GM19239 (cell line): ENCODE measurements at places on chromosomes 12 and 14.

DNA sequence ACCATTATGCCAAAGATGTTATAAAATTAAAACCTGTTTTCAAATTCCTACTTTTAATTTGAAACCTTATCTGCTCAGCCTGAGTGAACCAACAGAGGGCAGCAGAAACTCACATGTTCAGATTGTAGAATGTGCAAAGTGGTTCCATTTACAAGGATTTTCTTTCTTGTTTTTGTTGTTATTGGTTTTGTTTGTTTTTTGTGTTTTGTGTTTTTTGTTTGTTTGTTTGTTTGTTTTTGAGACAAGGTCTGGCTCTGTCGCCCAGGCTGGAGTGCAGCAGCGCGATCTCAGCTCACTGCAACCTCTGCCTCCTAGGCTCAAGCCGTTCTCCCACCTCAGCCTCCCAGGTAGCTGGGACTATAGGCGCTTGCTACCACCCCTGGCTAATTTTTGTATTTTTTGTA is 22.8 kb upstream of the GARIN2 start:
- no peak for DNase-seq

GRCh38 chr12:18810537-18811253 is 72.8 kb downstream of the CAPZA3 start:
- DNase-seq = no peak

GRCh38 chr12:19388131-19388549 is 51.2 kb upstream of the AEBP2 start:
- DNase-seq = no peak

DNA sequence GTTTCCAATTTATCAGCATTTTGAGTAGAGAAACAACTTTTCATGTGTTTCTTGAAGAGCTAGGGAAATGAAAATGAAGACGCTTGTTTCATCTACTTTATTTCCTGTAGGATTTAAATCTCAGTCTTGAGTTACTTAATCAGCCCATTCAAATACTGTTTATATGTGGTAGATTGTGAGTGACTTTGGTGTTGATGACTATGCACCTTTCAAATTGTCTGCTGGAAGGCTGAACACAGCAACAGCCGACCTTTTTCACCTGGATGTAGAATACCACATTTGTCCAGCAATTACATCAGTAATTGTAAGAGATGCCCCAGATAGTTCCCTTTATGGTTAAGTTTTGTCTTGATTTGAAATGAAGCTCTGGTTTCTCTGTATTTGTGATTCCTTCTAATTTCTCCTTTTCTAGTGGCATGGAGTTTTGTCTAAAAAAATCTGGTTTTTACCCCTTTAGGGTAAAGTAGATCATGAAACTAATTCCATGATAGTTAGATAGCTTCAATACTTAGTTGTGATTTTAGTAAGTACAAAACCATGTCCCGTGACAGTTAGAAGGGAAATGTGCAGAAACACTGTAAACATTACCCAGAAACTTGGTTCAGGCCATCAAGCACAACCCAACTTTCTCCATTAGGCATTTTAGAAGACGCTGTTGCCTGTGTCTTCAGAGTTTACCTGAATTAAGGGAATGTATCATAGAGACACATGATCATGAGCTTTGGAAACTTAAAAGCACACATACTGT is 165.0 kb downstream of the SRGAP1 start:
- no peak for DNase-seq

- no peak for DNase-seq
These were observed 67.3 kb upstream of the ANO6 start for GRCh38 chr12:45148619-45149018.

DNA sequence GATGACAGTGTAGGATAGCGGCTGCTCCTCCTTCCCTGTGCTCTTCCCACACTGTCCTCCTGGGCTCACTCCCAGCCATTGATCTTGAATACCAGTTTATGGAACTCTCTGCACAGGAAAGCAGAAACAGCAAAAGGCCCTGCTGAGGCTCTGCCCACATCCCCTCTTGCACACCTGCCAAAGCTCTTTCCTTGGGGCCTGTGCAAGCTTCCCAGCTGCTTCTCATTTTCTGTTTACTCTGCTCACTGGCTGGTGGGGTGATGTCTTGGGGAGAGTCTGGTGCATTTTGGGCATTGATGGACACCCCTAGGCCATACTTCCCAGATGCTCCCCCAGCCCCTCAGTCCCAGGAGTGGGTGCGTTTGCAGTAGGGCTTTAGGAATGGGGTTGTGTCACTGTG is 361.8 kb downstream of the TMEM121 start:
- DNase-seq = no peak

- DNase-seq = no peak
These were observed 156.0 kb downstream of the SAMD4A start for GRCh38 chr14:54722791-54723432.

- DNase-seq = no peak
These were observed 315.4 kb upstream of the KITLG start for GRCh38 chr12:88895634-88896033.

DNA sequence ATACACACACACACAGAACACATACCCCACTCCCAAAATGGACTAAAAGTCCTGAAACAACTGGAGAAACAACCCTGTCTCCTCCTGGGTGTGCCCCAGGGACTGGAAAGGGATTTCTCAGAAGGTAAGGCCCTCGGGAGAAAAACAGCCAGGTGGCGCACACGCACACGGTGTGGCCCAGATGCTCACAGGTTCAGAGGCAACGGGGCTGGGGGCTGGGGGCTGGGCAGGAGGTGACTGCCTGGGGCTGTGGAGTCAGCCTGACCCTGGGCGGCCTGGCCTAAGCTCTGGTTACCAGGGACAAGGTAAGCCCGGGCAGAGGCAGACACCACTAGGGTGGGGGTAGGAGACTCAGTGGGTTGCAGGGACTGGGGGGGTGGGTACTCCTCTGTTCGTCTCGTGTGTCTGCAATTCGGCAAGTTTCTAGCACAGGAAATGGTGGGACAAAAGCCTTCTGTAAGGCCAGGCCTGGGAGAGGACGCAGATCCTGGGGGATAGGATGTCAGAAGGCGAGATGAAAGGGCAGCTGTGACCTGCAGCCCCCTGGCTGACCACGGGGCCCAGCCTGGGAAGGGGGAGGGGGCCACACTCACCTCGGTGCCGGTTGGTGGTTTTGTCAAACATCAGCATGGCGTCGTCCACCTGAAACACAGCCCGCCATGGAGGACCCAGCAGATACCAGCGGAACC is 10.4 kb downstream of the MSI1 start:
- no peak for DNase-seq

- DNase-seq = no peak
These were observed 90.1 kb downstream of the RPAP3 start for GRCh38 chr12:47615711-47616110.

DNA sequence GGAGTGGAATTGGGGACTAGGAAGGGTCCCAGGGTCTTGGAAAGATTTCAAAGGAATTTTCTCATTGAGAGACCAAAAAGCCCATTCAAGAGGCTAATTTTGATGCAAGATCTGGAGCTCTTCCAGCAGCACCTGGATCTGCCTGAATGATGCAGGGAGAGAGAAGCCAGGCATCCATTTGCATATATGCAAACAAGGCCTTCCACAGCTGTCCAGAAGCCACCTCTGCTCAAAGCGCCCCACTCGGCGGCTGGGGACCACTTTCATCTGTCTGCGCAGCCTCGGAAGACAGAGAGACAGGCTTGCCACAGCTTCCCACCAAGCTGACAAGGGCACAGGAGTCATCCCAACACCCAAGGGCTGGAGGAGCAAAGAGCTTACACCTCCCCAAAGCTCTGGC is 295.6 kb downstream of the DPF3 start:
- peak; percentile 21 for DNase-seq

DNA sequence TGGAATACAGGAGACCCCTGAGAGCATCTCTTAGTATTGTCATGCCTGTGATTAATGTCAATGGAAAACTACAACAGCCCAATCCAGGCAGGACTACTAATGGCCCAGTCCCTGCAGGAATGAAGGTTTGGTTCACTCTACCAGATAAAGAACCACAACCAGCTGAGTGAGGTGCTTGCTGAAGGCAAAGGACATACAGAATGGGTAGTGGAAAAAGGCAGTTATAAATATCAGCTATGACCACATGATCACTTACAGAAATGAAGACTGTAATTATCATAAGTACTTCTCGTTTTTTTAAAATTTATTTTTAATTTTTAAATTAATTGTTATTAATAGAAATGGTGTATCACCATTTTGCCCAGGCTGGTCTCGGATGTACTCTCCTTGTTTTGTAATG is 17.2 kb upstream of the LPCAT3 start:
- no peak for DNase-seq

DNA sequence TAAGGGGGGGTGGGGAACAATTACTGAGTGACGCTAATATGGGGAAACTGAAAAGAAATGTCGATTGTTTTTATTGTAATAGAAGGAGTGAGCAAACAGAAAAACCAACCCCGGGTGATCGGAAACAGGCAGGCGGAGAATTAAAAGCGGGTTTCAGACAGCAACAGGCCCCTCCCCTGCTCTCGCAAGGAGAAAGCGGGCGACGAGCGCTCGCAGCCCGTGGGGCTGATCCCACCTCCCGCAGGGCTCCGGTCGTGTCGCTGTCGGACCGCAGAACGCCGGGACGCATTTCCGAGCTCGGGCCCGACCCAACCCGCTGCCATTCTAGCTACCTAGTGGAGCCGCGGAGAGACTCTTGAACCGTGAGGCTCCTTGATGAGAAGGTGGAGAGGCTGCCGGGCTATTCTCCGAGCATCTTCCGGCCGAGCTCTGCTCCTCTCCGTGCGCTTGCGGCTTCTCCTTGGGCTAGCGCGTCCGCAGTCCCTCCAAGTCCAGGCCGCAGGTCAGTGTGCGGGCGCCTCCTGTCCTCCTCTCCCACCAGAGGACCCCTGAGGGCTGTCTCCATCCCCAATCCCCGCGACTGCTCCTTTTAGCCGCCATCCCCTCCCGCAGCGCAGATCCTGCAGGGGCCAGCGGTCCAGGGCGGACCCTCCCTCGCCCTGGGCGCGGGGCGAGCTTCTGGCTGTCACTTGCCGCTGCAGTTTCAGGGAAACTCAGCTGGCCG is 4.1 kb upstream of the PAX9 start:
- no peak for DNase-seq

DNA sequence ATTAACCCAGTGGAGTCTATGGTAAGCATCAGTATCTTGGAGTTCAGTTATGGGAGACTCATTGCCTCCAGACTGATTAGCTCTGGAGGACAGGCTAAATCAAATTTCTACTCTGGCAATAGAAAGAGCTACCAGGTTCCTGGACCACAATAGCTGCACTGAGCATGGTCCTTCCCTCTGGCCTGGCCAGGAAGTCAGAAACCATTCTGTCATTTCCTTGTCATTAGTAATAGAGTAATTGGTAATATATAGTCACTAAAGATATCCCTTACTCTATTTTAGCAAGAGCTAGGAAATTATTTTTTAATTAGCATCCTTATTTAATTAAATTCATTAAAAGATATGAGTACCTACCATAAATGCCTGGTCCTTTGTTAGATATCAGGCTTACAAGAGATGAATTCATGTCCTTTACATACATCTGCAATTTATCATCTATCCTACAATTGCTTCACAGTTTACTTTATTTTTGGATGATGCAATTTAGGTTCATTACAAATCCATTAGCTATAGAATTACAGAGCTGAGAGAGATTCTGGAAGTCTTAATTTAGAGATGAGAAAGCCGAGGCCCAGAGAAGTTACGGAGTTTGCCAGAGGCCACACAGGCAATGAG is 23.7 kb upstream of the TDRD9 start:
- DNase-seq = no peak

GRCh38 chr12:71029302-71029701 is 108.8 kb upstream of the PTPRR start:
- DNase-seq = no peak

- no peak for DNase-seq
These were observed 250.5 kb upstream of the PELI2 start for GRCh38 chr14:55867719-55868118.

- DNase-seq = no peak
These were observed 231.9 kb downstream of the C12orf75 start for GRCh38 chr12:105562199-105562971.

GRCh38 chr14:99930420-99931274 is 134.6 kb upstream of the EVL start:
- DNase-seq = no peak
